ENCODE measurements at places on chromosomes 12 and 14.

- no peak for DNase-seq
These were observed 11.7 kb downstream of the CSRNP2 start for GRCh38 chr12:51071663-51072062.

DNA sequence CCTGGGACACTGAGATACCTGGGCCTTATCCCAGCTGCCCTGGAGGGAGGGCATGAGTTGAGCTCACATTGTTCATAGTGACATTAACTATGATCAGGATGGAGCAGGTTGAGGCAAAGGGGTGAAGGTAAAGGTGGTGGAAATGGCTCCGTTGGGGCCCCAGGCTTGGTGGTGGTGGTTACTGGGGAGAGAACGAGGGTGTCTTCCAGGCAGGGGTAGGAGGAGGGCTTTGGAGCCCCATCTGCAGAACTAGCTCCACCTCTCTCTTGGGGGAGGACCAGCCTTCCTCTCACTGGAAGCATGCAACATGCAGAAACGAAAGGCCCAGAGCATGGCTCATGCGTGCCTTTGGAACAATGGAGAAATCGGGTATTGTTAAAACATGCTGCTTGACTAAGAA is 217.0 kb downstream of the SLC41A2 start:
- no peak for DNase-seq

DNA sequence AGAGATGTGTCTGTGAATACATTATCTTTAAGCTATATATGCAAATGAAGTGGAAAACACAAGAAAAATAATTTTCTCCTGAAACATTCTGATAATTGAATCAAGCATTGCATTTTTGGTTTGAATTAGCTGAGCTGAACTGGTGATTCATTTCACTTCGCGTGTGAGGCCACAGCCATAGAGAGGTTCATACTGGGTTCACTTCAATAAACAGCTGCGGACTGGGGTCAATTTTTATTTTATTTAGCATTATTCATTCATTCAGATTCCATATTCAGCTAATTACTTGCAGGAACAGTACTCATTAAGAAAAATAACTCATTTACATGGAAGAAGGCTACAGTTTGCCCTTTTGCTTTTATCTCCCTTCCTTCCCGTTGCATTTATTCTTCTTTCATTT is 195.2 kb upstream of the LRIG3 start:
- no peak for DNase-seq

DNA sequence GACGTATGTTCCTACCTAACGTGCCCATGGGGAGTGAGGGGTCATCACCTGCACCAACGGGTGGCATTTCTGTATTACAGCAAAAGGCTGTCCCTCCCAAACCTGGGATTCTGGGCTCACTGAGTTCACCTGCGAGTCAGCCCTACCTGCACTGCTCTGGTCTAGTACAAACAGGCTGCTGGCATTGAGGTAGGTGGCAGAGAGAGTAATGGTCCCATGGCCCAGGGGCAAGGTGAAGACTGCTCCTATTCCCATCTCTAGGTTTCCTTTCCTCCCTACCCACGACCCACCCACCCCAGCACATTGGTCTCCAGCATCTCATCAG is 421 bp downstream of the SUOX start:
- no peak for DNase-seq

DNA sequence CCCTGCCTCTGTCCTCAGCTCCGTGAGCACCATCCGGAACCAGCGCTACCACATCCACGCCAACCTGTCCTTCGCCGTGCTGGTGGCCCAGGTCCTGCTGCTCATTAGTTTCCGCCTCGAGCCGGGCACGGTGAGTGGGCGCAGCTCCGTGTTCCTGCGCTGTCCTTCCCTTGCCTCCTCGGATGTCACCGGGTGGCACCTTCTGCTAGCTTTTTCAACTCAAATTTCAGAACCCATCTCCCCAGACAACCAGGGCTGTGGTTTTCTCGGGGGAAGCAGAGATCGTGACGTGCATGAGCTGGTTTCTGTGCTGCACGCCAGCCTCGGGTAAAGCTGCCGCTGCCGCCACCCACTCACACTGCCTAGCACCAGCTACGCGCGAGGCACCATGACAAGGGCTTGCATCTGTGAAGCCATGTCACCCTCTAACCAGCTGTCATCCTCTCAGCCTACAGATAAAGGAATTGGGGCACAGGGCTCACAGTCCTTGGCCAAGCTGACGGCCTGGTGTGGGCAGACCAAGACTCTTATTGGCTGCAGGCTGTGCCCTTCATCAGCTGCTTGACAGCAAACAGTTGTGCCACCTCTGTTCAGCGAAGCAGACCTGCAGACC is 152.1 kb downstream of the ADGRD1 start:
- DNase-seq: no peak

DNA sequence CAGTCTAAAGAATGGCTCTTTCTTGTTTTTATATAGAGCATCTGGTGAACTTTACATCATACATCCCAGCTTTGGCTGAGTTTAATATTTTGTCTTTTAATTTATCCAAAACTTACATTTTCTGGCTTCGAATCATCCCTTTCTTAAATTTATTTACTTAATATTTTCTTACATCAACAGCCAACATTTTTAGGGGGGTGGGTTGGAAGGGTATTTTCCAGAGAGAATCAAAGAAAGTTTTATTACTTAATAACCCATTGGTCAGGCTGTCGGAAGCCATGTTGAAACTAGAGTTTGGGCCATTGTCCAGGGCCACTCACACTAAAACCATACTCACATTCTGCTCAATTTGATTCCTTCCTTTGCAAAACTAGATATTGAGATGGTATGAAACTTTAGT is 220.2 kb downstream of the AEBP2 start:
- no peak for DNase-seq

DNA sequence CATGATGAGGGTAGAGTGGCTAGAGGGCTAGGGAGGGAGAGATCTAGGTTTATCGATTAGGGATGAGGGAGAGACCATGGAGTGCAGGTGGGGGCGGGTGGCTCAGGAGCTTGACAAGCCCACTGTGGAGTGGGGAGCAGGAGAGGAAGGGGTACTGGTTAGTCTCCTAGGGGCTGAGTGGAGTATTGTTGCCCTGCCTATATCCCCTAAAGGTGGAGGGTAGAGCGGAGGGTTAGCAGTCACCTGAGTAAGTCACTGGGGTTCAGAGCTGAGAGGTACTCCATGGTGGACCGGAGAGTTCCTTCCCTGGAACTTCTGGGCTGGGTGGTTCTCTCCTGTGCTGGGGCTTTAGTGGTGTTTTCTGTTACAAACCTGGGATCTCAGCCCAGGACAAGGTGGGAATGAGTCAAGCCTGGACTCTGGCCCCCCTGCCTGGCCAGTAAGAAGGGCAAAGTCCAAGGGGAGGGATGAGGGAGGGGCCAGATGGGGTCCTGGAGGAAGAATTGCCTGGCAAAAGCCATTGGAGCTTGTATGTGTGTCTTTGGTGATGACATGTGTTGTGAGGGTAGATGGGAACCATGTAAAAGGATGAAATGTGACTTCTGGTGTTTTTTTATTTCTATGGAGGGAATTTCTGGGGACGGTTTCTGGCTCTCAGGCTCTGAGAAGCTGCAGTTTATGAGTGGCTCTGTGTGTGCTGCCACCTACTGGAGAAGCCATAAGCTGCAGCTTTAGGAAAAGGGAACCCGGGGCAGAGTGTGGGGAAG is at the start of gene CIDEB:
CIDEB (minus strand) TSS at position 403 of the 767 bp plus-strand sequence; CDS start at position 284, 119 bp downstream.
- no peak for DNase-seq

DNA sequence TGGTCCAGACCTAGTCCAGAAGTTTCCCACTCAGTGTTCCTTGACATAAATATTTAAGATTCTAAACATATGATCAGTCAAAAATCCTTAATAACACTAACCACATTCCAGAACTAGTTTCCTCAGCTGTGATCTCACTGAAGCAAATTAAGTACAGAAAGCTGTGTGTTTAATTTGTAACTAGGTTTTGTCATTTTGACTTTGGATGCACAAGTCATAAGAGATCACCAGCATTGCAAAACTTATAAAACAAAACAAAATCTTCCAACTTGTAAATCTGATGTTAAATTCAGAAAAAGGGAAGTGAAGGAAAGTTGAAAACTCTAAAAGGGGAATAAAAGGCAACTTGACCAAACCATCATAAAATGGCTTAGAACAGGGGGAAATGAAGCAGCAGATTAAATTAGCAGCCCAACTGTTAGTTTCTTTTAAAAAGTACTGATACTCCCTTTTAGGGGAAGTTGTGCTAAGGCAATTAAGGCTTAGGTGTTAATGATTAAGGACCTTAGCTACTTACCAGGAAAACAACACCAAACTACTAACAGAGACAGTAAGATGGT is 56.6 kb downstream of the SH2B3 start:
- no peak for DNase-seq

- no peak for DNase-seq
These were observed 5.0 kb downstream of the CCND2 start for GRCh38 chr12:4278329-4279197.

DNA sequence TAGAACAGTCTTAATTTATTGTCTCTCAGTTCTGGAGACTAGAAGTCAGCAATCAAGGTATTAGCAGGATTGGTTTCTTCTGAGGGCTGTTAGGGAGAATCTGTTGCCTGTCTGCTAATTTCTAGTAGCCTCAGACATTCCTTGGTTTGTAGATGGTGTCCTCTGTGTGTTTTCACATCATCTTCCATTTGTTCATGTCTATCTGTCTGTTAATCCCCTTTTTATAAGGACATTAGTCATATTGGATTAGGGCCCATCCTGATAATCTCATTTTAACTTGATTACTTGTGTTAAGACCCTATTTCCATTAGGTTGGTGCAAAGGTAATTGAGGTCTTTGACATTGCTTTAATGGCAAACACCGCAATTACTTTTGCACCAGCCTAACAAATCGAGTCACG is 34.3 kb downstream of the TBC1D15 start:
- DNase-seq: no peak

DNA sequence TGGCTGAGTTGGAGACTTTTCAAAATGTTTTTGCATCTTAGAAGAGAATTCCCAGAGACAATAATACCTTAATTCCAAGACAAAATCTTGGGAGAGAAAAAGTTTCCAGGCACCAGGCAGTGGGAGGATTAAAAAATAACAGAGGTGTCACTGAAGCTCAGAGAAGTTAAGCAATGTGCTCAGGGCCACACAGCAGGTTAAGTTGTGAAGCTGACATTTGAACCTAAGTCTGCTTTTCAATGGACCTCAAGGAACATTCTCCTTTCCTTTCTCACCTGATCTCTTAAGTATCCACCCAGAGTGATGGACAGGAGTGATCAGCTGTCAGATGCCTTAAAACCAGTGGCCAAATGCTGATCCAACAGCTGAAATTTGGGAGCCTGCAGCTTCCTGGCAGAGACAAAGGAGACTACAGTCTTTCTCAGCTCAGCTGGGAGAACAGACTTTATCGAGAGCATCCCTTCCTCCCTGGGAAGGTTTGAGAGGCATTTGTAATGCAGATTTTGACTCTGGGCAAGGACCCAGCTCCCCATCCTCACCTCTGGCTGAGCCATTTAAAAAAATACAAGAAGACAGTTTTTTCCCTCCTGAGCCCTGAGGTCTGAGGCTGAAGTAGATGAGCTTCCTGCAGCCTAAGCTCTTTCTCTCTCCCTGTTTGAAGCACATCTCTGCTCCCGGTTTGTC is 174.9 kb upstream of the RPH3A start:
- DNase-seq: no peak

DNA sequence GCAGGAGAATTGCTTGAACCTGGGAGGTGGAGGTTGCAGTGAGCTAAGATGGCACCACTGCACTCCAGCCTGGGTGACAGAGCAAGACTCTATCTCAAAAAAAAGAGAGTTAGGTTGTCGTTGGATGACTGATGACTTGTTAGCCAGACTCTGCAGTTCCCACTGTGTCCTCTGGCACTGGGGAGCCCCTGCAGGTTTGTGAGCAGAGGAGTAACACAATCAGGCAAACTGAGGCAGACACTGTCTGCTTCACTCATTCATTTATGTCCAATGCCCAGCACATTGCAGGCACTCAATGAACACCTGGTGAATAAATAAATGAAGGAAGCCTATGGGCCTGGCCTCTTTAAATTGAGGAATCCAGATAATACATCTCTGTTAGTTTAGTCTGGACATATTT is 41.2 kb upstream of the BCL11B start:
- DNase-seq: no peak

DNA sequence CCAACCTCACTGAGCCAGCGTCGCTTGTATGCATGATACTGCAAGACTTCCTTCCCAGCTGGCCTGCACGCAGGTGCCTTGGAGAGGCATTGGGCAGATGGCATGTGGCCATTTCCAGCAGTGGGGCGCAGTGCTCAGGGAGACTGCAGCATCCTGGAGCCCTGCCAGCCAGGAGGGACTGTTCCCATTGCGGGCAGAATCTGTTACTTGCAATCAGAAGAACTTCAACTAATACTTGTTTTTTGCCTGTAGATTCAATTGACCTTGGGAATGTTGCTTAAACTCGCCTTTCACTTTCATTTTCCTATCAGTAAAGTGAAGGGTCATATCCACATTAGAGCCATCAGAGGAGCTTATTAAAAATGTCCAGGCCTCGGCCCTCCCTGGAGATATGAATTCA is 29.8 kb downstream of the ANKRD9 start:
- DNase-seq: no peak

GRCh38 chr14:64685371-64686281 is 18.6 kb upstream of the PLEKHG3 start:
- no peak for DNase-seq

DNA sequence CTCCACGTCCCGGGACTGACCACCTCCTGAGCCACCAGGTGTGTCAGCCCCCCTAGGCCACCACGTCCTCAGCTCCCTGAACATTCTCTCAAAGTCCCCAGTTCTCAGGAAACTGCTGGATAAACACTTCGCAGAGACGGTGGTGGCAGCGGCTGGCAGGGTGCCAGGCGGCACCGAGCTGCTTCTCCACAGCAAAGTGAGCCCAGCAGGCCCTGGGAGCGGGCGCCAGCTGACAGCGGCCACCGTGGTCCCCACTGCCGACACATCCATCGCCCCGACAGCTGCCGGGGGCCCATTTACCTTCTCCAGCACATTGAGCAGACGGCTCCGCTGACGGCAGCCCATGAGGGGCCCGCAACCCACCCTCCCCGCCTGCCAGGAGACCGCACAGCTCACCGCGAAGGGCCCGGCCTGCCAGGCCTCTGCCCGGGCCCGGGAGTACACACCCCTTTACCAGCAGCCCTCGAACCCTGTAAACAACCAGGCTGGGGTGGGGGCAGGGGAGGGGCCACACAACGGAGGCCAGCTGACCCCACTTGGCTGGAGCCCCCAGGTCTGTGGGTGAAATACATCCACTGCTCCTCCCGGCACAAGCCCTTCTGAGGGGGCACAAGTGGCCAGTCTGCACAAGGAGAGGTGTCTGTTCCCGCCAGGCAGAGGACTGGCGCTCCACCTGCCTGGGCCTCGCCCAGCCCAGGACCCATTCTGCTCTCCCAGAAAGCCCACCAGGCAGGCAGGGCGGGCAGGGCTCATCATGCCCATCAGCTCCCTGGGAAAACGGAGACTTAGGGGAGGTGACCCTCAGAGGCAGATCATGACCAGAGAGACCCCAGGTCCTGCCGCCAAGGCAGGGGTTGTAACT is 10.5 kb downstream of the AKT1 start:
- DNase-seq: no peak

Data from cortex of kidney (tissue), 1 donor.